ENCODE measurements at places on chromosomes 3 and 15.

GRCh38 chr3:144429719-144430121, 458.1 kb downstream of the DIPK2A start:
- no peak for DNase-seq

DNA sequence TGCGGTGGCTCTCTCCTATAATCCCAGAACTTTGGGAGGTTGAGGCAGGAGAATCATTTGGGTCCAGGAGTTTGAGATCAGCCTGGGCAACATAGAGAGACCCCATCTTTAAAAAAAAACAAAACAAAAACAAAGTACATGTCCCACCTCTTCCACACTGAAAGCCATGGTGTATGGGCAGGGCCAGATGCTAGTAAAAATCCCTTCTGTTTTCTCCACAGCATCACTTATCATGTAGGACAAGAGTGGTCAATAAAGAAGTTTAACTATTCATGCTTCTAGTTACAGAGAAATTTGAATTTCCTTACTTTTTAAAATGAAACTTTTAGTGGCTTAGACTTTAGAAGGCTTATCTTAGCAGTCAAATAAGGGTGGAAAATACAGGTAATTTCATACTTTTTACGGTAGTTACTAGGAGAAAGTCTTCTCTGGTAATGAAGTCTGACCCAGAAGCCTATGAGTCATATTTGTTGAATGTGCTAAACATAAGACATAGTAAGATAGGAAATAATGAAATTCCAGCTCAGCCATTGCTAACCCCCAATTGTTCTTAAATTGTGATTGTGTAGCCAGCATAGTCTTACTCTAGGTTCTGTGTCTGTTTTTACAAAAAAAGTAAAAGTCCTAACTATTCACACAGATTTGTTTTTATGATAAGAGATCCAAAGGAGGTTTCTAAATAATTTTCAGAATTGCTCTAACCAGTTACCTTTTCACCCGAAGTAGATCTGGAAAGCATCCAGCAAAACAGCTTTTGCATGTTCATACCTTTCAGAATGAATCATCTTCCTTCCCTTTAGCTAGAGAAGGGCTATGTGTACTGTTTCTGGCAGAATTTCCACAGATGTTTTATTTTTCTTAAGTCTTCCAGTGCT, 16.4 kb upstream of the ZNF609 start:
- DNase-seq: peak; percentile 51

GRCh38 chr15:69861331-69862171, 236.2 kb downstream of the TLE3 start:
- no peak for DNase-seq

DNA sequence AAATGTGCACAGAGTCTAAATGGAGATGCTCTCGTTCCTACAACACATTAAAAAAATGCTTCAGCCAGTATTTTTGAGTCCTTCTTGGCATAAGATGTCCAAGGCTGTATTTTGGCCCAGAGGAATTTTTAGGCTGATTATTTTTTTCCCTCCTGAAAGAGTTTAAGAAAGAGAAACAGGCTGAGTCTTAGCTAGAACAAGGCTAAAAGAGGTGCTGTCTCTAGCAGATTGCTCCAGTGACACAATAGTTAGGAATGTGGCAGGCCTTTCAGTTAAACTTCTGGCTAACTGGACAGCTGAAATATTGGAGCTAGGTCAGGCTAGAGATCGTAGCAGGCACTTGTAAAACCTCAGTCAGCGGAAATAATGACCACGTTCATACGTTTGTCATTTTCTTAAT, 271.4 kb upstream of the RARB start:
- DNase-seq: peak; percentile 49

- DNase-seq: no peak
Observed at GRCh38 chr3:59791774-59792308, 742.0 kb upstream of the CFAP20DC start.

- DNase-seq: no peak
Observed at GRCh38 chr15:91860498-91860897, 7.0 kb downstream of the SLCO3A1 start.

- DNase-seq: no peak
Observed at GRCh38 chr15:49314716-49315115, 108.3 kb upstream of the FGF7 start.
